AG09319 (cell line): ENCODE measurements at places on chromosomes 12 and 14.

- DNase-seq: no peak
Observed at GRCh38 chr12:47773062-47773857, at the start of gene SLC48A1. TSS of gene SLC48A1 (plus strand) at chr12:47773238. CDS start at chr12:47773305, 67 bp downstream.

- DNase-seq: no peak
Observed at GRCh38 chr12:132479938-132480622, 9.9 kb upstream of the FBRSL1 start.

DNA sequence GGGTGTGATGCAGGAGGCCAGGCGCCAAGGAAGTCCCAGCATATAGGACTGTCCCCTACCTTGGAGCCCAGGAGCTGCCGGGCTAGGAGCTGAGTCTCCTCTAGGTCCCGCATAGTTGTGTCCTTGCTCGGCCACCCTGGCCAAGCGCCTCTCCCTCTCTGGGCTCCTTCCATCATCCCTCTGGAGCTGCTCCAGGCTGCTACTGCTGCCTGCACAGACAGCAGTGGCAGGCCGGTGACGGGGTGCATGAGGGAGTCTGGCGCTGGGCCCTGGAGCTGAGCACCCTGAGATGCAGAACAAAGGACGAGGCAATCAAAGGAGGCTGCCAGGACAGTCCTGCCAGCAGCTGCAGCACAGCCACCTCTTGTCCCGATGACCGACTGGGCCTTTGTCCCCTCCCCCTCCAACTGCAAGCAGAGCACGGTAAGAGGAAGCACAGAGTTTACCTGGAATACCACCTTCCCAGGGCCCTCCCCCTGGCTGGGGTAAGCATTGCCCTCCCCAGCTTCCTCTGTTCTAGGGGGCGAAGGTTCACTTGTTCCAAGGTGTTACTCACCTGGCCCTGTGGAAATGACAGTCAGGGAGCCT lies 10.4 kb downstream of the DTX1 start:
- no peak for DNase-seq

DNA sequence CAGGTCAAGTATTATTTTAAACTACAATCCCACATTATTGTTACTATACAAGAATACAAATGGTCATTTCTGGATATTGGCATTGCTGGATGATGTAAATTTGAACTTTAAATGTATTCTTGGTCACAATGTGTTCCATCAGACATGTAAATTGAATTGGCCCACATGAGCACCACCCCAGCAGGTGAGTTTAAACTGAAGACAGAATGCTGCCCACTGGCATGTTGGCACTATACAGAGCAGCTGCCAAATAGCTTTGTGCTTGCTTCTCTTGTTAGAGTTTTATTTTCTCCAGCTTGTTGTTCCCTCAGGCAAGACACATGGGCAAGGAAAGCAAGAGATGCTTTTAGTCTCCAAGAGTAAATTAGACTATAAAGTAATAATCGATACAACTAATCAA lies 98.6 kb downstream of the C12orf50 start:
- no peak for DNase-seq

- no peak for DNase-seq
Observed at GRCh38 chr12:48770756-48771155, 18.1 kb downstream of the ADCY6 start.

DNA sequence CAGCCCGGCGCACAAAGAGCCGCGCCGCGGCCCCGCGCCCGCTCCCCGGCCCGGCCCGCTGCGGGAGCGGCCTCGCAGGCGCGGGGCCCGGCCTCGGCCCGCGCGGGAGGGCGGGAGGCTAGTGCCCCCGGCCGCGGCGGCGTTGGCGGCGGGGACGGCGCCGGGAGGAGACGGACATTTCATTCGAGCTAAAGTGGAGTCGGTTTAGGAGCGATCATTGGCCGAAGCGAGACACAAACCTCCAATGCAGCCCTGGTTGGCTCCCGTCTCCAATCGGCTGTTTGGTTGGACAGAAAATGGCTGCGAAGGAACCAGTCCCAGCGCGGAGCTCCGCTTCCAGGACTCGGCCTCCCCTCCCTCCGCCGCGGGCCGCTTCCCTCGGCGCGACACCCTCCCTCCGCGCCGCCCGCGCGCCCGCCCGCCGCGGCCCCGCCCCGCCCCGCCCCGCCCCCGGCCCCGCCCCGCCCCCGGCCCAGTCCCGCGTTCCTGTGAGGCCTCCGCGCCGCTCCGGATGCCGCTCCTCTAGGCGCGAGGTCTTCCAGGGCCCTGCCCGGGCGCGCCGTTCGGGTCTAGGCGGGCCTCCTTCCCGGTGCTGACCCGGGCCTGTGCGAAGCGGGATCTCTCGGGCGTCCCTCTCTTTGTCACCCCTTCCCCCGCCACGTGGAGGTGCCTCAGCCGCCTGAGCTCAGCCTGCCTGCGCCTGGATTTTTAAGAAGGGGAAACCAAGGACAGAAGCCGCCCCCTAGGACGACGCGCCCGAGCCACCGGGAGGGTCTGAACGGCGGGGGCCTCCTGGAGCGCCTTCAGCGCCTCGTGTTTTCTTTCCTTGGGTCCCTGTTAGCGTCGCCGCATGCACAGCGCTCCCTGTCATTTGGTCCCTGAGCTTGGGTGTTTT lies at the start of gene NFYB:
TSS of gene NFYB (minus strand) at position 309 of the 895 bp plus-strand sequence. CDS start 2,757 bp downstream, outside the sequence.
- DNase-seq: peak; percentile 96

- DNase-seq: no peak
Observed at GRCh38 chr12:53869500-53869899, 69.1 kb upstream of the HOXC13 start.
